ENCODE measurements at places on chromosomes 16 and 17.

DNA sequence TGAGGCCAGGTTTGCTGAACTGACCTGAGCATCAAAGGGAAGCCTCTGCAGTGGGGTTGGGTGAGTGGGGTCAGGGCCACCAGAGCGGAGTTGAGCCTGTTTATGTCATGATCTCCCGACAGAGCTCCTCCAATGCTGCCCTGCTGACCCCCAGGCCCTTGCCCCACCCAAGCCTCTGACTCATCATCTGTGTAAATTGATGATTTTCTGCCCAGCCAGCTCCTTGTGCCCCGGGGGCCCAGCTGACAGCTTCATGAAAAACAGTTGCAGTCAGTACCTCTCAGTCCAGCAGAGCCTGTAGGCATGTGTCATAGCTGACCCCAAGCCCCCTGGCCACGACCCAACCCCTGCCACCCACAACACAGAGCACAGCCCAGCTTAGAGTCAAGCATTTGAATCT, 134.9 kb downstream of the CCT6B start:
- DNase-seq = no peak

- no peak for DNase-seq
Measured at GRCh38 chr16:88872650-88873331, 6.3 kb upstream of the PABPN1L start.

GRCh38 chr16:73852561-73852960, 444.1 kb upstream of the PSMD7 start:
- DNase-seq = no peak

- DNase-seq = no peak
Measured at GRCh38 chr16:81608523-81609209, 164.1 kb downstream of the CMIP start.

DNA sequence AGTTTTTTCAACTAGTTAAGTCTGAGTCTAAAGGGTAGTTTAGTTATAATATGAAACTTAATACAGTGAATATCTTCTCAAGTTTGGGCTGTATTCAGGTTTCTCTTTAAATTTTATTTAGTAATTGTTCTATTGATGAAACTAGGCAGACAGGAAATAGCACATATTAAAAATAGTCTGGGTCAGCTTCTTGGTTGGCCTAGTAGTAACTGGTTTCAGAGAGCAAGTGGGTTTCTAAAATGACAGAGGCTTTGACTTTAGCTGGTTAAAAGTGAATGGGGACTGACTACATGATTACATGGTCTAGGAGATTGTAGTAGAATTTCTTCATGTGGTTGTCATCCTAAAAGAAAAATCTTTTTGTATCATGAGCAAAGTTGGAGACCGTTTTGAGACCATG, 46.8 kb downstream of the OMG start:
- no peak for DNase-seq

- DNase-seq = no peak
Measured at GRCh38 chr17:74723891-74724290, 11.2 kb upstream of the CD300LF start.

DNA sequence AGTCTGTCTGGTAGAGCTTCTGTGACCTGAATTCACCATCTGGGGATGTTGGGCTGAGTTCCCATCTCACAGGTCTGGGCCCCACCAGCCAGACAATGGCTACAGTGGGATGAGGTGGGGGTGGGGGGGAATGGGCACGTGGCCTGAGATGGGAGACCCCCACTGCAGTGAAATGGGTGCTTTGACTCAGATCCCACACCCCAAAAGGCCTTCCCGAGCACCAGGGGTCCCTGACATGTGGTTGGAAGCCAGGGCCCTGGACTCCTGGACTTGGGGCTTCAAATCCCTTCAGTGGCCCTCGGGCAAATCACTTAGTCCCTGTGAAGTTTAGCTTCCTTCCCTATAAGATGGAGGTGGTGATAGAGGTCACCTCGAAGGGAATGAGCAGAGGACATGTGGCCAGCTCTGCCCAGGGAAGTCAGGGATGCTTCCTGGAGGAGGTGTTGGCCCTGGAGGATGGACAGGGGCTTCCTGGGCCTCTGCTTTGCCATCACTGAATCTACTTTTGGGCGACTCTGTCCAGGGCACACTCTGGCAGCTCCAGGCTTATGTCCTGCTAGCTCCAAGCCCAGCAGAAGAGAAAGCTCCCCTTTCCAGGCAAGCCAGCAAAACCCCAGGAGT, 218.1 kb downstream of the KATNIP start:
- DNase-seq = no peak

- no peak for DNase-seq
Measured at GRCh38 chr16:49441366-49441780, 67.8 kb downstream of the C16orf78 start.

- no peak for DNase-seq
Measured at GRCh38 chr17:33085256-33085655, 93.6 kb downstream of the SPACA3 start.

- no peak for DNase-seq
Measured at GRCh38 chr17:49399995-49400394, 14.7 kb downstream of the PHB1 start.

DNA sequence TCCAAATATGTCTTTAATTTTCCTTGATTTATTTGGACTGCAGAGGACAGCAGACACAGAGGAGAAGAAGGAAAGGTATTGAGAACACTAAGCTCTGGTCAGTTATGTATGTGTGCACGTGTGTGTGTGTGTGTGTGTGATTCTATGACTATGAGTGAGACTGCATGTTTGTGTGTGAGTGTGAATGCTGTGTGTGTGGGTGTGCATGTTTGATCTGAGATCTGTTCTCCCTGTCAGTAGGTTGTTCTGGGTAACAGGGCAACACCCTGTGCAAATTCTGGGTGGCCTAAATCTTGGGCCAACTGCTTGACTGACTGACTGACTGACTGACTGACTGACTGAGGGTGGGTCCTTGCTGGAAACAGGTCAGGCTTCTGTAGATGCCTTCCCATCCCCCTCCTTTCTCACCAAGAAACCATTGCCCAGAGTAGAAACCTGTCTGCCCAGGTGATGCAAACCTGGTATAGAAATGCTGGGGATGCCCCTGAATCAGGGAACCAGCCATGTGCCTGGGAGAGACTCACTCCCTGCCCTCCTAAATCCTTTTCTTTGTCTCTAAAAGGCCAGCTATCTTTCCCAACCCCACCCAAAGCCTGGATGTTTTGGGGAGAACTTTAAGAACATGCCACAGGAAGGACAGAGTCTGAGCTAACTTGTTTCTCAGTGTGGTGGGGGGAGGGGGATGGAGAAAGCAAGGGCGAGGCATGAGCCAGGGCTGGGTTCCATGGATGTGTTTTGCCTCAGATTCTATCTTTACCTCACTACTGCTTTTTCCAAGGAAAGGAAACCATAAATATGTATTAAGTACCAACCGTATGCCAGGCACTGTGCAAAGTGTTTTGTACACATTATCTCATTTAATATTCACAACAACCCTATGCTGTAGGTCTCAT, 4.5 kb upstream of the NR1D1 start:
- DNase-seq = no peak

DNA sequence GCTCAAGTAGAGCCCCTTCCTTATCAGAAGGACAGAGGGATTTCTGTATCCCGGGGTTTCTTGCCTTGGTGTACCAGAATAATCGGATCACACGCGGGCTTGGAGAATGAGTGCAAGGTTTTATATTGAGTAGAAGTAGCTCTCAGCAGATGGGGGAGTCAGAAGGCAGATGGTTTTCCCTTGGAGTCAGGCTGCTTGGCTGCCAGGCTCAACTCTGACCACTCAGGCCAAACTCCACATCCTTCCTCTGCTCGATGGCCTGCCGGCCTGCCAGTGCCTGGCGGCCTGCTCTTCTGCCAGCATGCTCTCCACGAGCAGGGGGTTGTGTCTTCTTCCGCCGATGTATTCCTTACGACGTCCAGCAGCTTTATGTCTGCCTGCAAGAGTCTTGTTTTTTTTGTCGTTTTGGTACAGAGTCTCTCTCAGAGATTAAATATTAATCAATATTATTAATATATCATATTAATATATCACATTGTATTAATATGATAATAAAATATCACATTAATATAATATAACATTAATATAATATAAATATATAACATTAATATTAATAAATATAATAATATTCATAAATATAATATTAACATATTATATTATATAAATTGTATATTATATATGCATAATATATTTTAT, 229.2 kb upstream of the WSCD1 start:
- DNase-seq = no peak
